Uterus (tissue), 4 donors: ENCODE measurements at places on chromosomes 6 and 20. TPM values are rescaled to one million over a fixed set of nuclear protein-coding genes. Genes with fewer than 3 reads are reported as not detected.

The USP49 gene
- 2.3 TPM for total RNA-seq

The BPIFA1 gene
- not detected for total RNA-seq

The TAP2 gene
- 3.0 TPM for total RNA-seq

DNA sequence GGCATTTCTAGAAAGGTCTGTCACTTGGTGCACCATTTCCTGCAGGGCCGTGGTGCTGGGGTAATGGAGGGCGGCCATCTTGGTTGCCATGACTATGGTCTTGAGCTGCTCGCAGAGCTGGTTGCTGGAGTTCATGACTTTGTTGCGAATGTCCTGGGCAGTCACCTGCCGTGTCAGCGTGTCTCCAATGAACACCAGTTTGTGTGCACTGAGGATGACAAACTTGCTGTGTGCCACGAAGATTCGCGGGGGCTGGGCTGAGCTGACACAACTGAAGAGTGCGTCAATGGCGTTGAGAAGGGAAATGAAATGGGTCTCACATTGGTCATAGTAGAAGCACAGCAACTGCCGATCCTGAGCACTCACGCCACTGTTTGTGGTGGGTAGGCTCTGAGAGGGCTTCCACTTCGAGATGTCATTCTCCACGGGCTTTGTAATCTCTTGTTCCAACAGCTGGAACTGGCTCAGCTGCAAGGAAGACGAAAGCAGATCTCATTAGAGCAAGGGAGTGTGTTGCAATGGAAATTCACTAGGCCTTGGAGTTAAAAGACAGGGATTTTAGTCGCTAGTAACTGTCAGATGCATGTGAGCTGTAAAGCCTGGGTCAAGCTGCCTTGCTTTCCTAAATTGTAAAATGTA lies 47.1 kb downstream of the NEDD9 start:
- no peak for DNase-seq
- H3K4me3 ChIP-seq: no peak overlapping the region
- H3K36me3 ChIP-seq: no peaks in the 10 kb centered on the region
- H3K27ac ChIP-seq: no peak overlapping the region
- no peaks in the 10 kb centered on the region for H3K27me3 ChIP-seq

- H3K4me3 ChIP-seq: peak overlapping the region; percentile 99
- DNase-seq: no peak
- no peaks in the 10 kb centered on the region for H3K36me3 ChIP-seq
- no peaks in the 10 kb centered on the region for H3K27me3 ChIP-seq
These were observed 1.4 kb downstream of the FBXL4 start for GRCh38 chr6:98946266-98946878.

GRCh38 chr6:37310966-37311365 lies 42.8 kb upstream of the RNF8 start:
- H3K27me3 ChIP-seq: no peaks in the 10 kb centered on the region
- no peaks in the 10 kb centered on the region for H3K36me3 ChIP-seq
- no peak overlapping the region for H3K4me3 ChIP-seq
- no peak overlapping the region for H3K27ac ChIP-seq

DNA sequence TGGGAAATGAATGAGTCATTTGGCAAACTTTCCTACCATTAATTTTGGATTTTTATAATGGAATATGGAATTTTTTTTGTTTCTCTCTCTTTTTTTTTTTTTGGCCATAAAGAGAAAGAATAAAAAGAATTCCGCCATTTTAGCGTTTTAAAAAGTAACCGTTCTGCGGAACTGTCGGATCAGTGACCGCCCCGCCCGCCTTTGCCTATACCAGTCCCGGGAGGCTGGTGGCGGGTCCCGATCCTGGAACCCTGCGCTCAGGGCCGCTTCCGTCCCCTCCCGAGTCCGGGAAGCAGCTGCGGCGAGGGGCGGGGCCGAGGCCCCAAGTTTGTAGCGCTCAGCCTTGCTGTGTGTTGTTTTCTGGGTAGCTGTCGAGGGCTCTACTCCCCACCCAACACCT lies 609 bp downstream of the L3MBTL1 start:
- peak overlapping the region; percentile 51 for H3K4me3 ChIP-seq
- no peaks in the 10 kb centered on the region for H3K27me3 ChIP-seq
- H3K4me1 ChIP-seq: peaks cover 6% of the 10 kb centered on the region
- no peak for DNase-seq
- H3K27ac ChIP-seq: no peak overlapping the region
- H3K36me3 ChIP-seq: no peaks in the 10 kb centered on the region
